ENCODE measurements at places on chromosomes 12 and 14.

GRCh38 chr12:1280059-1280458 is 289.0 kb downstream of the ERC1 start:
- no peak for DNase-seq

DNA sequence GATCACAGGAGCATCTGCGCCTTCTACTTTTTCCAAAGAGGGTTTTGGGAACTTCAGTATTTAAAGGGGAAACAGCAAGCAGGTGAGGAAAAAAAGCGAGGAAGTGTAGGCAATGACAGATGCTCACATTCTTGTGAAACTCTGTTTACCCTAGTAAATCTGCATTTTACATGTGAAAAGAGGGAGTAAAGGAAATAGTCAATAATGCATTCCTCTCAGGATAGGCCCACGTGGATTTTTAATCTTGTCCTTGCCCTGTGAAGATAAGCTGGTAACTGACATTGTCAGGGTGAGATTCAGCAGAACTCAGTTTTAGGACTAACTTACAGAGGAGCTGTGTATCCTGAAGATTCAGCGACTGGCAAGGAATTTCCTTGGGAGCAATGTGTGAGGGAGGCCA is 1119.2 kb upstream of the TMEM132C start:
- DNase-seq: no peak

GRCh38 chr14:69291396-69291795 is 31.4 kb downstream of the GALNT16 start:
- DNase-seq: no peak

- no peak for DNase-seq
Measured at GRCh38 chr12:6030081-6030480, 85.0 kb upstream of the ANO2 start.

- no peak for DNase-seq
Measured at GRCh38 chr14:32603992-32604565, 275.0 kb downstream of the AKAP6 start.

DNA sequence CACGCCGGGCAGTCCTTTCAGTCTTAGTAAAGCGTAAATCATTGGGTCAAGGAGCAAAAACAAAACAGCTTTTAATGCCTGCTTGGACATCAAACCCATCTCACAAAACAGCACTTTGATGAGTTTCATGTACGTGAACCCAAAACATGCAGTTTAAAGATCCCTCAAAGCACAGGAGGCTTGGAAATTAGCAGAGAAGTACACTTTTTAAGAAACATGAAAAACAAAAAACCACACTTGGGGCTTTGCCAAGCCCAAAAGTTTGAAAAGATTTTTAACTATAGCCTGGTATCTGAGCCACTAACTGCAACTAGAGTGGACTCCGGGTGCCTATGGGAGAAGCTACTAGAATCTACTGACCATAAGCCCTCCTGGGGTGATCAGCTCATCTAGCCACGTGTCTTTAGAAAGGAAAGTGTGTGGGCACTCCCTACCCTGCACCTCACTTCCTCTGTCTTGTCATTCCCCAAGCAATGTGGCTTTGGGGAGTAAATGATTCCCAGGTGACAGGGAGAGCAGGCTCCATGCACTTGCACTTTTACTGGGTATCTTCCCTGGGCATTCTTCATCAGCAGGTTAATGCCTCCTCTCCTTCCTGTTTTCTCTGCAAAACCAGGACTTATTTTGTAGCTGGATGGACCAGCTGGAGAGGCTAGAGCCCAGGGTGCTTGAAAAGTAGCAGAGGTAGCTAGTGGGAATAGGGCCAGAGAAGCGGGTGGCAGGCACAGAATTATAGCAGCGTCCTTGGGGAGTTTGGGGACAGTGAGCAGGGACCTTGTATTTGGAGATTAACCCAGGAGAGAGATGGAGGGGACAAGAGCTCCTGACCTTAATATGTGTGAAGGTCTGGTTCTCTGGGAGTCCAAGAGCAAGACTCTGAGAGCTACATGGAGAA is 339.3 kb downstream of the BCL11B start:
- peak; percentile 7 for DNase-seq

DNA sequence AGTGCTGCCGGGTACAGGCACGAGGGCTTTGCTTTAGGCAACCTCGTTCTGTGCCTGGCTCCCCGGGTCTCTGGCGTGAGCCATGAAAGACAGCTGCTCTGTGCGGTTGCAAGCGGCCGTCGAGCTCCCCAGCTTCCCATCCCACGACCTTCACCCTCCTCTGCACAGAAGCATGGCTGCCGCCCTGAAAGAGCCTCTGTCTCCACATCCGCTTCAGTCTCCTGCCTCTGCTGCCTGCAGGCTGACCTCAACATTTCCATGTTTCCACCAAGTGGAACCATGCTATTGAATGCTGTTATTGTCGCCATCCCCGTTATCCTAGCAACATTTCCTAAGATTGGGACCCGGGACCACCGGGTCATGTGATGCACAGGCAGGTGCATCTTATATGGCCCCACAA is 57.1 kb downstream of the KDM2B start:
- DNase-seq: no peak

DNA sequence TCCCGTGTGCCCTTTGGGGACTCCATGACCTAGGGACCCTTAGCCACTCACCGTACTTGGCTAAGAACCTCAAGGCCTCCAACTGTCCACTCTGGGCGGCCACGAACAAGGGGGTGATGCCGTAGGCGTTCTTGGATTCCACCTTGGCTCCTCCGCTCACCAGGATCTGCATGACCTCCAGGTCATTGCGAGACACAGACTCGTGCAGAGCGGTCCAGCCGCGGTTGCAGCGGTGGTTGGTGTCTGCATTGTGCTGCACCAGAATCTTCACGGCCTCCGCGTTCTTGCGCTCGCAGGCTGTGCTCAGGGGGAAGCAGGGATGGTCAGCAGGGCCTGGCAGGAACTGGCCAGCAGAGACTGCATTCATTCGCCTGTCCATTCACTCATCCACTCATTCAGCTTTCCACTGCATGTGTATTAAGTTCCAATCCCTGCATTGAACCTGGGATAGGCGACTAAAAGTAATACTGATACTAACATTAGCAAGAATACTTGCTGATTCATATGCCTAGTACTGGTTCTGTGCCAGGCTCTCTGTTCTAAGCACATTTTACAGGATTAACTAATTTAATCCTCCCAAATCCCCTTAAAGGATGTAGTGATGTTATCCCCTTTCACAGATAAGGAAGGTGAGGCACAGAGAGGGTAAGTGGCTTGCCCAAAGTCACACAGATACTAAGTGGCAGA is 23.9 kb downstream of the FAM181A start:
- DNase-seq: no peak

DNA sequence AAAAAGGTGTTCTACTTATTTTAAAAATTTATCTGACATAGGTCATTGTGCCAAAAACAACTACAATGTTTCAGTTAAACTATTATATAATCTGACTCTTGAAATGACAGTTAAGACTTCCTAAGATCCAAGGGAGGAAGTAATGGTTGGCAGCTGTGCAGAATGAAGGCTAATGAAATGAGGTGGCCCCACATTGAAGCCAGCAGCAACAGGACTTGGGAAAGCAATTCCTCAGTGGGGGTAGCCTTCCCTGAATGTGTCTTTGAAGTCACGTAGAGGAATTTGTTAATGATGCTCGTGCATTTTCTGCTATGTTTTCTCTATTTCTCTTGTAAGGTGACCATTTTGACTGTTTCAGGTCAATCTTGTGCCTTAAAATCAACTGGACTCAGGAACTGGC is 162.4 kb upstream of the DAAM1 start:
- DNase-seq: no peak

- peak; percentile 38 for DNase-seq
Measured at GRCh38 chr12:54968181-54968730, 16.3 kb downstream of the TESPA1 start.

DNA sequence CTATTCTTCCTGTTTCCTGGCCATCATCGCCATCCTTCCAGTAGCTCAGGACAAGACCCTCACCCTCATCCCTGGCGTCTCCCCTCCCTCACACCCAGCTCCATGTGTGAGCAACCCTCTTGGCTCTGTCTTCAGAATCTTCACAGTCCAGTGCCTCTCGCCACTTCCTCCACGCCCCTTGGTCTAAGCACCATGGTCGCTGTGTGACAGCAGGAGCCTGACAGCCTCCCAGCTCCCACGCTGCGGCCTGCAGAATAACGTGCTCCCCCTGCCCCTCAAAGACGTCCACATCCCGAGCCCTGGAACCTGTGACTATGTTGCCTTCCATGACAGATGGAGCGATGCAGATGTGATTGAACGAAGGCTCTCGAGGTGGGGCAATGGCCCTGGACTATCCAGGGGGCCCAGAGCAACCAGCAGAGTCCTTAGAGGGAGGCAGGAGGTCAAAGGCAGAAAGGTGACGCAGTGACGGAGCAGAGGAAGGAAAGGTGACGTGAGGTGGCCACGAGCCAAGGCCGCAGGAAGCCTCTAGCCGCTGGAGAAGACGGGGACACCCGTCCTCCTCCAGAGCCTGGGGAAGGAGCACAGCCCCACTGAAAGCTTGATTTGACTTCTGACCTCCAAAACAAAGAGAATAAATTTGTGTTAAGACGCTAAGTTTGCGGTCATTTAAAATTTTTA is 139.8 kb downstream of the CALM1 start:
- DNase-seq: no peak

DNA sequence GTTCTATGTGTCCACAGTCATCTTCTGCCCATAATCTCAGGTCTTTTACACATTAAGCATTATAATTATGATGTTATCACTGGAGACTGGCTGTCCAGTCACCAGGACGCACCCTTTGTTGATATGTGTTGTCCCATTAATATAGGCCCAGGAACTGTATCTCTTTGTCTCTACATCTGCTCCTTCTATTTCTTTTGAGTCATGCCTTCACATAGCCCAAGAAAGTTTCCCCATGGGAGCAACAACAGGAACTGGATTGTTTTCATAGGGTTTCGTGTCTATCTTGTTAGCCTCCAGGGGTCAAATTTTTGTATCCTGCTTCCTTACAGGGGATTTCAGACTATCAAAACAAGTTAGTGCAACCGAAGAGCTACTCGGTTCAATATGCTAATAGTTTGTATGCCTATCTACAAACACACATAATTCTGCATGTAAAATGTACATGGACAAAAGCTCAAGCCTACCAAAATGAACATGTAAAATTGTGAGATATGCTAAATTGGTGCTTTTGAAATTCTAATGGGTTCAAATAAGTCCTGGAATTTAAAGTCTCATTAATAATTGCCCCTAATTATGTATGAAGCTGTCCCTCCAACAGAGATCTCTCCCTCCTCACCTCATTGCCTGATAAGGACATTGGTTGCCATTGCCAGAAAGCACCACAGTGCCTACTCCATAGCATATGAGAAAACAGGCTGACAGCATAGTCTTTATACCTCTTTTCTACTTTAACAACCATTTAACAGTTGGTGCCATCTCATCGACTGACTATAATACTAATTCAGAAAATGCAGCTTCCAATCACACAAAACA is 99.8 kb upstream of the DIO2 start:
- no peak for DNase-seq

DNA sequence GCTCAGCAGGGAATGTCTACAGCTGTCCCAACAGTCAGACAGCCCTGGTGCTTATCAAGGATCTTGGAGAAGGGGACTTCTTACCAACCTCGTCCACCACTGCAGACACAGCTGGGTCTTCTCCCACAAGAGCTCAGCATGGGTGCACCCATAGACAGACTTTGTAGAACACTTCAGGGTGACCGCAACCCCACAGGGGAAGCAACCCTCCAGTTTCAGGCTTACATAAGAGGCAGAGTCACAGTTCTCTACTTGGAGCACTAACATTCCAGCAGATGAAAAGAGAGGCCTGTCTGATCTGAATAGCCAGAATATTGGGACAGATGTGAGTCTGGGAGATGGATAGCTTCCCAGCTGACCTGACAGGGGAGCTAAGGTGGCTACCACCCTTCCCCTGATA is 3.5 kb upstream of the CLEC1A start:
- no peak for DNase-seq

DNA sequence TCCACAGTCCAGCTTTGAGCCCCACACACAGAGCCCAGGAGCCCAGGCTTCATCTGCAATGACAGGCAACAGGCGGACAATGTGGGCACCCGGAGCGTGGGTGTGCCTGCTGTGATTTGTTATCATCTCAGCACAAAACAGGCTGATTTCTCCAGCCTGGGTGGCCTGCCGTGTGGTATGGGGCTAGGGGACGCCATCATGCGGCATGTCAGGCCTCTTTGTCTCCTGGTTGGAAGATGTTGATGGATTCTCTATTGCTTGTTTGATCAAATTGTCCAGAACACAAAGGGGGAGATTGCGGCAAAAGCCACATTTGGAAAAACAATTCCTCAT is 147.1 kb downstream of the KIF26A start:
- no peak for DNase-seq

- DNase-seq: no peak
Measured at GRCh38 chr12:40655451-40655850, 36.8 kb upstream of the CNTN1 start.

DNA sequence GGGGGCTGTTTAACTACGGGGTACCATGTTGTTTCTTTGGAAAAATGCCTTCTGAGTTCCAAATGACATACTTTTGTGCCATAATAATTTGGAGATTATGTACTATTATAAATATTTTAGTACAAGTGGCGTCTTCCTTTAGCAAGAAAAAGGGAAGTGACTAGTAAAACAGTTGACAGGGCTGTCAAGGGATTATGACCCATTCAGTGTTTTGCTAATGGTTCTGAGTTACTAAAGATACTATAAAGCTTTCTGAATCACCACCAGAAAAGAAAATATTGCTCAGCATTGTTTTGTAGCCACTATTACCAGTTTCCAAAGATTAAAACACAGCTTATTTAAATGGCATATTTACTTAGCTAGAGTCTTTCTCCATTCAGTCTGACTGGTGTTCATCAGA is 334.9 kb downstream of the SNAPC1 start:
- no peak for DNase-seq

- DNase-seq: no peak
Measured at GRCh38 chr12:23781118-23781517, 168.4 kb downstream of the SOX5 start.

GRCh38 chr14:76975051-76975450 is 53.5 kb downstream of the IRF2BPL start:
- no peak for DNase-seq

GRCh38 chr12:51593539-51593938 is 2.5 kb downstream of the SCN8A start:
- peak; percentile 21 for DNase-seq

DNA sequence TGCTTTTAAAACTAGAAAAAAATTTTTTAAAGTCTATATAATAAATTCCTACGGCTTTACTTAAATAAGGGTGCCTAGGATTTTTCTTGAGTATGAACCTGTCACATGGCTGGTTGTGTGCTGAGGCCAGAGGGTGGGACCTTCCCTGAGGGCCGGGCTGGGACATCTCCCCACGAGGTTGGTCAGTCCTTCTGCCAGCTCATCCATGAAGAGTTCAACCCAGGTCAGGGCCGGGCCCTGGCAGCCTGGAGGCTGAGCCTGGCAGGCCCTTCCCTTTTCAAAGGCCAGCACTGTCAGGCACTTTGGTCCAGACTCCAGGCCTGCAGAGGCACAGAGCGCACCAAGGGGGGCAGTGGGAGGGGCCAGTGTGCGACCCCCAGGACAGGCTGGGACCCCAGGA is 31.7 kb downstream of the TNFAIP2 start:
- no peak for DNase-seq
